ENCODE measurements at places on chromosomes 13 and 19. TPM values are rescaled to one million over a fixed set of nuclear protein-coding genes. Genes with fewer than 3 reads are reported as not detected.

KLHL1 gene
- not detected for total RNA-seq

DNA sequence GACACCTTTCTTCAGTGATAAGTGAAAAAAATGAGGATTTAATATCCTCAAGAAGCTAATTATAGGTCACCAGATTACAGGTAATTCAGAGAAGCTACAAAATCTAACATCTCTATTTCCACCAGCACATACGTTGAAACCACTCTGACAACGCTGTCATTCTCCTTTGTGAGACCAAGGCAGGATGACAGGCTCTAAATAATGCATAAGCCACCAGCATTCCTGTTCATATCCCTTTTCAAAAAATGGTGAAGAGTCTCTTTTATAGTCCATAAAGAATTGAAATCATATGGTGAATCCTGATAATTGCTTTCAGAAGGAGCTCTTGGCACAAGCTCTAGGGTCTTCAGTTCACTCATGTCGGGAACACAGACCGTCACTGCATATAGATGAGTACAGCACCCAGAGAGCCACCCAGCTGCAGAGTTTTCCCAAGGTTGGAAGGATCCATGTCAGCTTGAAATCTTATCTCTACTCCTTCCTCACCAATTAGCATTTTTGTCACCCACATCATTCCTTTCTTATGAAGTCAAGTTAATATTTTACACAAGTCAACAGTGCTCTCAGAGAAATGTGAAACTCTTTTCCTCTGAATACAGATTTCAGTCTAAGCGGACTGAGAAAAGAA lies 431.4 kb downstream of the TBC1D4 start:
- DNase-seq: no peak

BEST2 gene
- not detected for total RNA-seq

ACER1 gene
- total RNA-seq: 1.3 TPM

EHD2 gene
- total RNA-seq: not detected

DNA sequence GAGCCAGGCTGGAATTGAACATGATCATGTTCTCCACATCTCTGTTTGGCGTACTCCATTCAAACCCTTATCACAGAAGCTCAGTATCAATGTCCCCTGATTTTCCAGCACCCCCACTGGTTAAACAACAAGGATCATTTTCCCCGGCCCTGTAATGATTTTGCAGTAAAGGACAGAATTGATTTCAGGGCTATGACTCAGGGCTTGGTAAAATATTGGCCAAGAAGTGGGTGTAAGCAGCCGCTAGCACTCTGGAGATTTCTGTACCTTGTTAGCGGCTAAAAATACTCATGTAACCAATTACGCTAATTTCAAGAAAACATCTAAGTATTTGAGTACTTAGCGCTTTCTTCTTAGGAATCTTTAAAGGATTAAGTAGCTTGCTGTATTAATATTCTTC lies 69.5 kb upstream of the FNDC3A start:
- no peak for DNase-seq

KLK1 gene
- not detected for total RNA-seq

DNA sequence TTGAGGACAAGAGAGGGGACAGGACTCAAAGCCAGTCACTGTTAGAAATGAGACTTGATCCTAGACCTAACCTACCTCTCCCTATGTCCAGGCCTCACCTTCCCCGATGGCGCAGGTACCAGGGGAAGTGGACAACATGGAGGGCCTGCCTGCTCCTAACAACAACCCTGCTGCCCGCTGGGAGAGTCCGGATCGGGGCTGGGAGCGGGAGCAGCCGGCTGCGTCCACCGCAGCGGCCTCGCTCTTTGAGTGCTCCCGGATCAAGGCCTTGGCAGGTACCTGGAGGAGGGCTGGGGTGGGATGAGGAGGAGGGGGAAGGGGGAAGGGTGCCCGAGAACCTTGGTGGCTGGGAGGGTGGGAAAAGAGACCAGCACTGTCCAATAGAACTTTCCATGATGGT lies 5.7 kb downstream of the SPTBN4 start:
- no peak for DNase-seq

DNA sequence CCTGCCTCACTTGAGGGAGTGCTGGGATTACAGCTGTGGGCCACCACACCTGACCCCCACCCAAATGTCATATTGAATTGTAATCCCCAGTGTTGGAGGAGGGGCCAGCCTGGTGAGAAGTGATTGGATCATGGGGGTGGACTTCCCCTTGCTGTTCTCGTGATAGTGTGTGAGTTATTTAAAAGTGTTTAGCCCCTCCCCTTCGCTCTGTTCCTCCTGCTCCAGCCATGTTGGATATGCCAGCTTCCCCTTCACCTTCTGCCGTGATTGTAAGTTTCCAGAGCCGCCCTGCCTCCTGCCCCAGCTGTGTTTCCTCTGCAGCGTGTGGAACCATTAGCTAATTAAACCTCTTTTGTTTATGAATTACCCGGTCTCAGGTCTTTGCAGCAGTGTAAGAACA lies 13.7 kb downstream of the CHAMP1 start:
- DNase-seq: no peak

- DNase-seq: peak; percentile 56
These were observed 49.8 kb upstream of the GTF3A start for GRCh38 chr13:27374650-27375049.

ZNF283 gene
- 18.1 TPM for total RNA-seq

RNF225 gene
- not detected for total RNA-seq

DNA sequence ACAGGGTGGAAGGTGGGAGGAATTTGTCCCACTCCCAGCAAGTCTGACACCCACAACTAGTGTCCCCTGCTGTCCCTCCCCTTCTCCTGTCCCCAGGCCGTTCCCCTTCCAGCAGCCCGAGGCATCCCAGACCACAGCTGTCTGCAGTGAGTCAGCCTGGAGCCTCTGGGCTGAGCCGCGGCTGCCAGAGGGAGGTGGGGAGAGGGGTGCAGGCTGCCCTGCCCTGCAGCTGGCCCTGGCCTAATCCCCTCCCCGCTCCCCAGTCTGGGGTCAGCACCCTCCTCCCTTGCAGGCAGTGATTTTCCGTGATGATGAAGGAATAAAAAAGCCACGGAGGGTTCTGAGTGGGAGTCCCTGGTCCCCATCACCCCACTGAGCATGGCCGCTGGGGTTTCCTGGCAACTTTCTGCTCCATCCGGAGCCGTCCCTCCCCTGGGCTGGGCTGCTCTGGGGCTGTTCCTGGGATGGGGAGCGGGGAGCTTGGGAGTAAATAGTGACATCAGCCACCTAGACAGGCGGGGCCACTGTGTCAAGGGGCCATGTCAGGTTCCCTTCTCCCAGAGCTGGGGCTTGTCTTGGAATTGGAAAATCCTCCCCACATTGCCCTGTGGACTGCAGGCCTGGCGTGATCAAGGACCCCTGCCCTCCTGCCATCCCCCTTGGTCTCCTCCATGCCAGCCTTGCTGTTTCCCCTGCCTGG lies 16.8 kb downstream of the SPC24 start:
- DNase-seq: no peak

GRCh38 chr13:108944760-108945159 lies 315.3 kb downstream of the MYO16 start:
- no peak for DNase-seq

- no peak for DNase-seq
These were observed 2545.3 kb downstream of the PCDH9 start for GRCh38 chr13:64684685-64685431.

S1PR4 gene
- total RNA-seq: 235 TPM

KLF1 gene
- total RNA-seq: not detected

GRCh38 chr13:81988567-81988966 lies 1647.6 kb upstream of the SPRY2 start:
- DNase-seq: no peak

DNA sequence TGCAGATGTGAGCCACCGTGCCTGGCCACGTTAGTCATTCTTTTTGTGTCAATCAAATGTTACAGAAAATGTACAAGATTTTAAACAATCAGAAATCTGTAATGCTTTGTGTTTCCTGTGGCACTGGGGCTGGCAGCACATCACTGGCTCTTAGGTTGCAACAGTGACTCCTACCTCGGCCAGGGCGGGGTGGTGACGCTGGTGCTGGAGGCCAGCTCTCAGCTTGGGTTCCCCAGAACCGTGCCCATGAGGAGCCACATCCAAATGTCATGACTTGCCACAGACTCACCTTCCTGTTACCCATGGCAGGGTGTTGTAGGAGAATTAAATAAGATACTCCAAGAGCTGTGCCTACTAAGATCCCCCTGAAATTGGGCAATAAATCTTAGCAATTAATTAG lies 161.7 kb downstream of the TEX29 start:
- no peak for DNase-seq

GRCh38 chr19:803099-803561 lies 5.9 kb downstream of the PTBP1 start:
- no peak for DNase-seq

DNA sequence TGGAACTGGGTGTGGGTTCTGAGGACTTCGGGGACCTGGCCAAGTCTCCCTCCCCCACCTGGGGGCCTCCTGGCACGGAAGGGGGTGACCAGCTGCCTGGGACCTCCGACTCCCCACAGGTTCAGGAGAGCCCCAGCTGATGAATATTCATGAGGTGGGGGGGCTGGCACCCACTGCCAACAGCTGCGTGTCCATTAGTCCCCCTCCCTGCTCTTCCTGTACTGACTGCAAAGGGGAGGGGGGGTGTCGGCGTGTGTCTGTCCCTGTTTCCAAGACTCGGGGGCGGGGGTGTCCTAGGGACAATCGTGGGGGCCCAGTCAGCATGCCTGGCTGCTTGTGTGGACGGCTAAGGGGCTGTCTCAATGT lies 10.6 kb upstream of the NFIX start:
- DNase-seq: no peak

DNA sequence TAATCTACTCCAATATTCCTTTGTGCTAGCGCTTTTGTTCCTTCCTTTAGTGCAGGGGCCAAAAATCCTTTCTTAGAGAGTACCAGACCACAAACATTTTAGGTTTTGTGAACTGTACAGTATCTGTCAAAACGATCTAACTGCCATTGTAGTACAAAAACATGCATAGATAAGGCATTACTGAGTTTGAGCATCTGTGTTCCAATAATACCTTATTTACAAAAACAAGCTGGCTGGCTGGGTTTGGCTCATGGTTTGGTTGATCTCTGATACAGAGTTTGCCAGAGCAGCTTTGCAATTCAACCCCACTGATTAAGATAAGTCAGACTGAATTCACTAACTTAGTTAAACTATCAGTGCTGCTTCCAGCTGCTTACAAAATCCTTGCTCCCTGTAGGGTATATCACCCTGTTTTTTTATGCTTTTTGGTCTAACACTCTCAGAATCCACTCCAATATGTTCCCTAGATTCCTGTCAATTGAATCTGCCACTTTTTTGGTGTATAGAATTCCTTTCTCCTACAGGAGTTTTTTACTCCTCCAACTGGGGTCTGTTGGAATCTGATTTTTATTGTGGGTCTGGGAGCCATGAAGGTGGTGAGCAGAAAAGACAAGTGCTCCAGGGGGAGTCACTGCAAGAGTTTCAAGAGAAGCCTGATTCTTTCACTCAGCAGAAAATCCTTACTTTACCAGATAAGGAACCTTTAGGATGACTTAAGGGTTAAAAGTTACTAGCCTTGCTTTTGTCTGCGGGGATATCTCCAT lies 1399.4 kb downstream of the EFNB2 start:
- DNase-seq: no peak

PSG7 gene
- total RNA-seq: not detected

TEX101 gene
- not detected for total RNA-seq

ZNF850 gene
- total RNA-seq: 5.4 TPM

GRCh38 chr13:48654511-48654910 lies 782 bp downstream of the CYSLTR2 start:
- DNase-seq: no peak

NDUFA7 gene
- total RNA-seq: 31.0 TPM

FREM2 gene
- total RNA-seq: not detected

DNA sequence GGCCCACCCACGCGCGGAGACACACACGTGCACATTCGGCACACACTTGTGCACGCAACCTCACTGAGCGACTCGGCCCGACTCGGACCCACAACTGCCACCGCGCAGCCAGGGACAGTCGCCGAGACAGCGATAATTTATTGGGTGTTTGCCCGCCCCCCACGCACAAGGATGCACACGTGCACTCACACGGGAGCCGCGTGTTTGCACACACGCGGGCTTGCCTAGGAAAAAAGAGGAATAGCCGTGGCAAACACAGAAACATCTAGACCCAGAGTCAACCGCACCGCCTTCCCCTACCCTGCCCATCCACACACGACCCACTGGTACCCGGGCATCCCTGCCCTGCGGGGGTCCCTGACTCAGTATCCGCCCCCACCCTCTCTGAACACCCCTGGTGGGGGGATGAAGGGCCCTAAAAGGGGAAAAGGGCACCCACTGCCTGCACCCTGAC lies 1.1 kb upstream of the SSBP4 start:
- DNase-seq: no peak

DNA sequence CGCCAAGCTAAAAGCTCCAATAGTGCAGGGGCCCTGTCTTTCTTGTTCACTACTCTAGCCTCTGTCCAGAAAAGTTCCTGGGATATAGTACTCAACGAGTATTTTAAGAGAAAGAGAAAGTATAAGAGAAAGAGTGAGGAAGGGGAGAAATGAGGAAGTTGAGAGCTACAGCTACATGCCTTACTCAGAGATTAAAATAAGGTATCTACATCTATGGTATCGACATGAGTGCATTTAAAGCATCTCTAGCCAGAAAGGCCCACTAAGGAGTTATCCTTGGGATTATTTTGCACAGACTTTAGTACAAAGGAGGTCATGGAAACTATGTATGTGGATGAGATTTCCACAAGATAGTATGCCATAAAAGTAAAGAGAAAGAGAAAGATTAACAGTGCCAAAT lies 28.5 kb downstream of the MYCBP2 start:
- DNase-seq: no peak

- no peak for DNase-seq
These were observed 14.8 kb downstream of the CHERP start for GRCh38 chr19:16527334-16527935.

GRCh38 chr19:4518345-4519171 lies at the start of gene PLIN4:
Gene PLIN4, minus strand, starts transcription at chr19:4518486. Its CDS starts 214 bp downstream, at chr19:4518272.
- no peak for DNase-seq

ARHGAP33 gene
- 19.4 TPM for total RNA-seq

GRCh38 chr13:77896977-77897376 lies 21.7 kb downstream of the EDNRB start:
- no peak for DNase-seq

DNA sequence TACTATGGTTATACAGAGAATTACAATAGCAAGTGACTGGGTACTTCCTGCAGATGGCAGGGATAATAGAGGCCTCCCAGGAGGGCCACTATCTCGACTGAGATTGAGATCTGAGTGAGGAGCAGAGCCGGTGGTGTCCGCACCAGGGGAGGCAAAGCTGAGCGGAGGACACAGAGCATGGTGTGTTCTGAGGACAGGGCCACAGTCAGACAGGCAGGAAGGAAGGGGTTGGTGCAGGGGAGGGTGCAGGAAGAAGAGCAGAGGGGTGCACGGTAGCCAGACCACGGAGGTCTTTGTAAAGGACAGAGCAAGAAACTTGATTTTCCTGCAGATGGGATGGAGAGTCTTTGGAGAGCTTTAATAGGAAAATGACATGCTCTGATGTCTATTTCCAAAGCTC lies 152.4 kb downstream of the SHISA2 start:
- DNase-seq: no peak

WTIP gene
- total RNA-seq: 0.23 TPM

DNA sequence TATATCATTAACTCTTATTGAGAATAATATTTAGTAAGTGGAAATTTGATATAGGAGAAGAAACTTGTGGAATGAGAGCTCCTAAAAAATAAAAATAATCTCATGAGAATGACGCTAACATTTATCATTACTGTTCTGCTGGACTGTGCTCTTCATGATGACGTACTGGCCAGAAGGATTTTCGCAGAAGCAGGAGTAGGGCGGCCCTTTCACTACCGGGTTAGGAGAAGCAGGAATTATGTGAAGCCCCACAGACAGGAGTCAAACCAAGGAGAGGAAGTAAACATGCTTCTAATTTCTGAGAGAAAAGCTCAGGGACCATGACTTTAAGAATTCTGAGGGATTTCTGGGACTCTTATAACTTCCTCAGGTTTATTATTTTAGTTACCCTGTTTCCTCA lies 195.1 kb downstream of the VWA8 start:
- DNase-seq: no peak
